Fibroblast of the aortic adventitia (primary cell): ENCODE measurements at places on chromosomes 6 and 20. TPM values are rescaled to one million over a fixed set of nuclear protein-coding genes. Genes with fewer than 3 reads are reported as not detected.

Gene MAPK13
- 2.3 and 15.6 TPM in 2 replicates for total RNA-seq

Gene LINC00237
- total RNA-seq: not detected in 2 replicates

Gene WFDC5
- not detected in 2 replicates for total RNA-seq

Gene EPPIN
- not detected in 2 replicates for total RNA-seq

Gene NKX2-2
- not detected in 2 replicates for total RNA-seq

Gene HSPA12B
- total RNA-seq: 0.18 and 8.3 TPM in 2 replicates

Gene MYCT1
- 0.65 and 2.6 TPM in 2 replicates for total RNA-seq

Gene ABHD16B
- not detected in 2 replicates for total RNA-seq

Gene HIVEP2
- total RNA-seq: 11.5 and 23.1 TPM in 2 replicates

Gene HUS1B
- total RNA-seq: 0.45 and 0.65 TPM in 2 replicates

Gene SSTR4
- not detected in 2 replicates for total RNA-seq

Gene RPL10A
- total RNA-seq: 778 and 1,853 TPM in 2 replicates

Gene SLC4A11
- 0.49 and 0.63 TPM in 2 replicates for total RNA-seq

Gene SYCP2
- 0.63 and 0.74 TPM in 2 replicates for total RNA-seq

Gene PIGU
- total RNA-seq: 3.7 and 21.1 TPM in 2 replicates

Gene SNPH
- 5.6 and 7.7 TPM in 2 replicates for total RNA-seq
